ENCODE measurements at places on chromosomes 5 and 9.

DNA sequence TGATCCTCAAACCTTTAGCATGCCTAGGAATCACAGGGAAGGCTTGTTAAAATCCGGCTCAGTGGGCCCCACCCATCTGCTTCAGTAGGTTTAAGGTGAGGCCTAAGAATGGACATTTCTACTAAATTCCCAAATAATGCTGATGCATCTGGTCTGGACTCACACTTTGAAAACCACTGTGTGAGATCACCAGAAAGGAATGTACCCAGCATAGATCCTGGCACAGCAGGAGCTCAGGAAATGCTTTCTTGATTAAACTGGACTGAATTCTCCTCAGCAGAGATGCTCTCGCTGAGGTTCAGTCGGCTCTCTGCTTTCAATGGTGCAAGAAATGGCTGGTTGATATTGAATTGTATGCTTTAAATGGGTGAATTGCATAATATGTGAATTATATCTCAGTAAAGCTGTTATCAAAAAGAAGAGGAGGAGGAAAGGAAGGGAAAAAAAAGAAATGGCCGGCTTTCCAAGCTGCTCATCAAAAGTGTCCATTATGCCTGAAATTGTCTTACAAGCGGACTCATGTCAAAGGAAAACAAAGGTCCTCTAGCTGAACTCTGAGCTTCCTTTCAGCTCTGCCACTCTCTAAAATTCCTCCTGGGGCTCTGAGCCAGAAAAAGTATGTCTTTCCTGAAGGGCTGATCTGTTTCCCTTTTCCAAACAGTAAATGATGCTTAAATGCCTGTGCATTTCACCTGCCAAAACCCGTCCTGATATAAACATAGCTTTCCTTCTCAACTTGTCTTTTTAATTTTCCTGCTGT, 77.6 kb upstream of the SAP30L start:
- peak; percentile 74 for DNase-seq

GRCh38 chr9:133661846-133662540, 25.8 kb downstream of the DBH start:
- no peak for DNase-seq

DNA sequence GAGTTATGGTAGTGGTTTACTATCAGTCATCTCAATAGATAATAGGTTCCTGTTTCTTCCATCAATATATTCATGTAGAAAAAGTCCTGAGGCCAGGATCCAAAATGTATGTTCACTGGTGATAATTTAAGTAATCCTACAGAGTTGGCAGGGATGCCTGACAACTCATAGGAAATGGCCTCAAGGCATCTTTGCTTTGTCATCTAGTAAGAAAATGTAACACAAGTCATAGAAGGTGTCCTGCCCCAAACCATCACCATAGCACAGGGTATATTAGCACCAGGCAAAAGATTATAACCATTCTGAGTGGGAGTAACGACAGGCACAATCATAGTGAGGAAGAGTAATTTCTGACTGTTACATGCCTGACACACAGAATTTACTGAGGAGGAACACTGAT, 257.0 kb downstream of the TMEM167A start:
- DNase-seq, result no peak

DNA sequence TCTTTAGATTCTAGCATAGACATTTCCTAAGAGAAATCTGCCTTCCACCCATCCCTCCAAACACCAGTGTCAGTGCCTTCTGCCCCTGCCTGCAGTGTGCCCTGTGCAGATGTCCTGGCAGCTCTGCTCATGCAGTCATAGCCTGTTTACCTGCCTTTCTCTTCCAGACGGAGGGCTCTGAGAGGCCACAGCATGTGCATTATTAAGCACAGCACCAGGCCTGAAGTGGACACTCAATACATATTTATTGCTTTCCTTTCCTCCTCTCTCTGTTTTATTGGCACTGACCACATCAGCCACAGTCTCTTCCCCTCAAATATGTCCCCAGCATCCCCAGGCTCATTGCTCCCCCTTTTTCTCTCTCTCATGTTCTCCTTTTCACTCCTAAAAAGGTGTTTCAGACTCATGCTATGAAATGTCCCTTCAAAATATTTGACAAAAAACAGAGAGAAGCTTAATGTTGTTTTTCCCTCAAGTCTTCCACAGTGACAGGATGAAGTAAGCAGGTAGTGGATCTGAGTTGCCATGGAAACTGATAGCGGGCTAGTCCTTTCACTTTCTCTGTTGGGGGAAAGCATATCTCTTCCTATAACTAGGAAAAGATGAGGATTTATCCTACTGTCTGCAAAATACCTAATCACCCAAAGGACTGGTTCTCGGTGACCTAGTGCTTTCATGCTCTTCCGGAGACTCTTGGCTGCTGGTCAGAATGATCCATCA, 100.9 kb downstream of the ATP10B start:
- DNase-seq, result no peak

DNA sequence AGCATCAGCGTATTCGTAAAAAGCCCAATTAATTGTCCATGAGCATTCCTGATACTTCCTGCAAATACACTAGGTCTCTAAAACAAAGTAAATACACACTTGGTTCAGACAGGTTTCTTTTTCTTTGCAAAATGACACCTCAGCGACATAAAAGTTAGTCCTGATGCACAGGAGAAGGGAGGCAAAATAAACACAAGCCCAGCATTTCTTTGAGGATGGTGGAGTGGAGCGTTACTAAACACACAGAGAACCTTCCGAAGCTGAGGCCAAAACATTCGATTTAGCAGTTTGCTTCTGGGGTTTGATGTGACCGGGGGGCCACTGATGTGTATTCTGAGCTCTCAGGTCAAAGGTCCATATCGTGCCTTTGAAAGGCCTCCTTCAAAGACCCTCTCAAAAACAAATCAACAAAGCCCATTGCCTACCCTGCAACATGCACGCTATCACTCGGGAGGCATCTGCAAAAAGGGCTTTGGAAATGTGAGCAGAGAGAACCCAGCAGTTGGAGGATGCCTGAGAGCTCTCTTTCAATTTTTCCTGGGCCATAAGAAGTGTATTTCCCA, 268.4 kb upstream of the PANK3 start:
- no peak for DNase-seq

DNA sequence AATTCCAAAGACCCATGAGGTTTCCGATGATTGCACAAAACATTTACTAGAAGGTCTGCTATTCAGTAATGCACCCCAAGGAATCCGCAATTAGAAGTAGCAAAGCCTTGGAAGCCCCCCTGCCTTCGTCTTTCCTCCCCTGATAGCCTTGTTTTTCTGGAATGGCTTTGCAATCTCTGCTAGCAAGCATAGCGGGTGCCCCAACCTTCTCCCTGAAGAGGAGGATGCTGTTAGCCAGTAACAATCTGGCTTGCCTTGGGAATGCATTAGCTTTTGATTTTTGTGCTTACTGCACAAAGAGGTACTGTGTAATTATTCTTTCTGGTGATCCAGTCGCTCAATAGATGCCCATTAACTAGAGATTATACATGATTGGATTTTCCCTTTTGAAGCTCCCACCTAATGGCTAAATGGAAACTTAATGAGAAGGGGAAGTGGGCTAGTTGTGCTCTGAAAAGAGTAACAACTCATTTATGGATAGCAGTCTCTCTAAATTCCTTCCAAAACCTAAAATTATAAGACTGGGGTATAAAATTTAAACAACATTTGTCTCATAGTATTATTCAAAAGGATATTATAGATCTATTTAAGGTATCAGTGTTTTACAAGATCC, 91.6 kb downstream of the FBXW11 start:
- no peak for DNase-seq

GRCh38 chr5:140603734-140604133, 29.2 kb downstream of the CD14 start:
- DNase-seq, result no peak

DNA sequence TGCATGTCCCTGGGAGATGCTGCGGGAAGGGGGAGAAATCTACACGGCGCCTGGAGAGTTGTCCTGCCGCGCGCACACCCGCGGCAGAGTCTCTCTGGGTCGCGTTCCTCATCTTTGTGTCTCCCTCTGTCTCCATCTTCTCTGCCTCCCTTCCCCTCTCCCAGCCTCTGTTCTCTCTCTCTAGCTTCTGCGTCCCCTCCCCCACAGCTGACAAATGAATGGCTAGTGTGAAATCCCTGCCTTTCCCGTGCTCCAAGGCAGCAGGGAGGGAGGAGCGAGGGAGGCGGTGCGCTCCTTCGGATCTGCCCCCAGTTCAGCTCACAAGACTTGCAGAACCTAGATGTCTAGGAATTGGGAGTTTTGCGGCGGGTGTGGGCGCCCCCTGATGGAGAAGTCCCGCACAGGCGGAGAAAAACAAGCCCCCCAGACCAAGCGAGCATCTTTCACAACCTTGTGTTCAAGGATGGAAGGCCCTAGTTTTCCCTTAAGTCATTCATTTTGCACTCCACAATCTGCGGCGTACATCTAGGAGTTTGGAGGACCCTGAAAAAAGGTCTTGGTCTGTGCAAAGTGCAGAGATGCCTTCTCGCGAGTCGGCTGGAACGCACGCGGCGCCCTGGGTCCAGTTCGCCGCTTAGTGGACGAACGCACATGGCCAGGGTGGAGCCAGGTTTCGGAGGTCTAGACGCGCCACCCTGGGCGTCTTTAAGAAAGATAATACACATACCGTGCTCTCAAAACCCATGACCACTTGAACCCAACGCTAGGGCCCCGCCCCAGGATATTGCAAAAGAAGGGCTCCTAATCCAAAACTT, 2.0 kb downstream of the VCAN start:
- peak; percentile 67 for DNase-seq

DNA sequence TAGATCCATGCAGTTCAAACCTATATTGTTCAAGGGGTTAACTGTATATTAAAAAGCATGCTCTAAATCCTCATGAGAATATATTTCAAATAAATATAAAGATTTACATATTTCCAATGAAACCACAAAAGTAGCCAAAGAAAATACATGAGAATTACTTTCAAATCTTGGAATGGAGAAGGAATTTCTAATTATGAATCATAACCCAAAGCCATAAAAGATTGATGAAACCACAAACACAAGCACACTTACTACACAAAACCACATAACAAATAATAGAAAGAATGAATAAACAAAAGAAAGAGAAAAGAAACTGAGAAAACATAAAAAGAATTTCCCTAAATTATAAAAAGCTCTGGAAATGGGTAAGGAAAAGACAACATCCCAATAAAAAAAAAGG, 16.0 kb downstream of the ERP44 start:
- DNase-seq, result no peak

- no peak for DNase-seq
These were observed 142.1 kb downstream of the MLLT3 start for GRCh38 chr9:20480249-20480648.

DNA sequence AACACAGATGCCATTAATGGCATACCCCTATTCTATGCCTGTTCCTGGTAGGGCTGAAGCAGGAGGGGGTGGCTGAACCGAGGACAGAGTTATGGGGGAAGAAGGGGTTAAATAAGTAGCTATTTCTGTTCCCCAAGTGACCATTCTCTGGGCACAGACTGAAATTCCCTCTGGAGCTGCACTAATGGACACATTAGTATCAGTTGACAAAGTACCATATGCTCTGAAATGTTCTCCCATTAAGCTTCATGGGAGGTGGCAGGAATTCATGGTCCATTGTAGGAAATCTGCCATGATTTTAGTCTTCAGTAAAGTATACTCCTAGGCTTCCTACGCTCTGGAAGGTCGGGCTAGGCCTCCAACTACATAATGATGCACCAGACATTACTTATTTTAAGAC, 10.5 kb upstream of the FRMPD1 start:
- no peak for DNase-seq

- peak; percentile 87 for DNase-seq
These were observed 90.0 kb downstream of the PRRT1B start for GRCh38 chr9:131635285-131635684.

DNA sequence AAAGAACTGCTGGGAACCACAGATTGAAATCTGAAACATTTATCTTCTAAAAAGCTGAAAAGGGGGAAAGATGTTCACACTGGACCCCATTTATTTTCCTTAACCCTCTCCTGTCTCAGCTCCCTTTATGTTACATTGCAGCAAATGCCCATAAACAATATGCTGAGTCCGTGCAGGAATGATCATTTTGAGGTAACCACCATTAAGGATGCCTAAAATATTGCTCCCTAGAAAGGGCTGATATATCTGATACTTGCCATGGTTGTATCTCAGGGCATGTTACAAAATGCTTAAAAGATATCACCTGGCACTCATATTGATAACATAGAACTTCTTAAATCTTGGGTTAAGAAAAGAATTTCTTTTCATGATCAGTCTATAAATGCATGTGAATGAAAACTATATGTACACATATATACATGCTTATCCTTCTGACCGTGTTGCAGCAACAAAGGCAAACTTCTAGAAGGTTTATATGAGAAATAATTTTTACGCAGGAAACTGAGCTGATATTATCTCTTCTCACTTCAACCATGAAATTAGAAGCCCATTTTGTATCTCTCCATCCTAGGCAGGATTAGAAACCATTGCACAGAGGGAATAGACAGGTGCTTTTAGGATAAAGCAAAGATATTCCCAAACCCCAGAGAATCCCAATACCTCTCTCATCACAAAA, 362.7 kb upstream of the SLC30A5 start:
- DNase-seq, result no peak

- DNase-seq, result no peak
These were observed 25.5 kb downstream of the PLAC8L1 start for GRCh38 chr5:146079695-146080373.

GRCh38 chr9:88072831-88073375, 65.4 kb downstream of the SPATA31C2 start:
- DNase-seq, result no peak

GRCh38 chr5:133996683-133997252, 8.0 kb downstream of the VDAC1 start:
- no peak for DNase-seq

DNA sequence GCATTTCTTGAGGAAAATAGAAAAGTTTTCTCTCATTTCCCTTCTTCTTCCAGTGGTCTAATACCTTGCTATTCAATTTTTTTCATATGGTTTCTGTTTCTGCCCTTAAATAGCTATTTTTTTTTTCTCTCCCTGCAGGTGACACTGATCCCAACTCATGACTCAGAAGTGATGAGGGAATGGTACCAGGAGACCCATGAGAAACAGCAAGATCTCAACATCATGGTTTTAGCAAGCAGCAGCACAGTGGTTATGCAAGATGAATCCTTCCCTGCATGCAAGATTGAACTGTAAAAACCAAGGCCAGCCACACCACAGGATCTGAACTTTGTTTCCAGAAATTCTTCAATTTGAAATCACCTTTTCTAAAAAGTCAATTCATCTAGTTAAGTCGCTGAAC, 97.7 kb downstream of the MAP1B start:
- no peak for DNase-seq

DNA sequence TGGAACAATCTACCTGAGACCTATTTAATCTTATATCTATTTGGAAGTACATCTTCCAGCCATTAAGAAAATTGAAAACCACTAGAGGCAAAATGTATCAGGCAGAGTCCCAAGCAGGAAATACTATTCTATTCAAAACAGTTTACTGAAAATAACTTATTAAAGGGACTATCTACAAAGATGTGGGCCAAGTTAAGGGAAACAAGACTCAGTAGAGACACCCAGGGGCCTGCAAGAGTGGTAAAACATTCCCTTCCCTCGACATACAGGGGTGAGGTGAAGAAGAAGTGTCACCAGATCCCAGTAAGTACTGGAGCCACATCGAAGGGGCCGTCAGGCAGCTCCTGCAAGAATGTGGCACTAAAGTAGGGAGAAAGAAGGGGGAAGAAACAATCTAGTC, 12.1 kb upstream of the NRG2 start:
- no peak for DNase-seq

Measured in NCI-H460 (cell line).